Fibroblast of the aortic adventitia (primary cell): ENCODE measurements at places on chromosomes 2 and 18.

DNA sequence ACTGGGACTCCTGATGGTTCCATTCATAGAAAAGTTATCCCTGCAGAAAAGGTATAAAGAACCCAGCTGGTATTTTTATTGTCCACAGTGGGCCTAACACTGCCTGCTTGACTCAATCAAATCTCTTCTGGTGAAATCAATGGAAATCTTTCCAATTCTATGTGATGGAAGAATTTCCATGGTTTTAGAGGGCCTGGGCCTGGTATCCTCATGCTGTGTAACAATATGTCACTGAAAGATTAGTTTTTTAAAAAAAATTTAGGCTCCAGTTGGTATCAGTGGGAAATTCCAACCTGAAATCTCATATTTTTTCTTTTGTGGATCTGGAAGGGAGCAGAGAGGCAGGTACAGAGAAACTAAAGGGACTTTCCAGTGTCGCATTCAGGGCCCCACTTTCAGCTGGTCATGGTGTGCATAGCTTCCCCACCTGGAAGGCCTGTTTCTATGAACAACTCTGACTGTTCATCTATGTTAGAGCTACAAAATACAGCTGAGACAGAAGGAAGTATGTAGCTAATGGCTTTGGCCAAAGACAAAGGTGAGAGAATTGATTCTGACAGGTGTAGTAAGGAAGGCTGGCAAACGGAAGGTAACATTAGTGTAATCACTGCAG lies 20.9 kb downstream of the NEB start:
- DNase-seq, result no peak

DNA sequence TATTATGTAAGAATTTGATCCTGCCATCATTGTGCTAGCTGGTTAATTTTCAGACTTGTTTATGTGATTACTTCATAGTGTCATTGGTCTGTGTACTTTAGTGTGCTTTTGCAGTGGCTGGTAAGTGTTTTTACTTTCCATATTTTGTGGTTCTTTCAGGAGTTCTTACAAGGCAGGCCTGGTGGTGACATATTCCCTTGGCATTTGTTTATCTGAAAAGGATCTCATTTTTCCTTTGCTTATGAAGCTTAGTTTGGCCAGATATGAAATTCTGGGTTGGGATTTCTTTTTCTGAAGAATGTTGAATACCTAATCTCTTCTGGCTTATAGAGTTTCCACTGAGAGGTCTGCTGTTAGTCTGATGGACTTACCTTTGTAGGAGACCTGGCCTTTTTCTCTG lies 72.8 kb upstream of the MC4R start:
- peak; percentile 10 for DNase-seq

GRCh38 chr18:61394983-61395382 lies 61.8 kb downstream of the CDH20 start:
- DNase-seq, result peak; percentile 41

- no peak for DNase-seq
These were observed at the start of gene GALNT13 for GRCh38 chr2:153871231-153872221. GALNT13 (plus strand) TSS chr2:153871922.

- DNase-seq, result peak; percentile 99
These were observed 1.1 kb upstream of the SEH1L start for GRCh38 chr18:12946549-12947284.

GRCh38 chr2:227374158-227374557 lies 4.9 kb downstream of the TM4SF20 start:
- DNase-seq, result peak; percentile 87

- DNase-seq, result peak; percentile 29
These were observed 138.7 kb upstream of the AQP4 start for GRCh38 chr18:27004056-27004829.

DNA sequence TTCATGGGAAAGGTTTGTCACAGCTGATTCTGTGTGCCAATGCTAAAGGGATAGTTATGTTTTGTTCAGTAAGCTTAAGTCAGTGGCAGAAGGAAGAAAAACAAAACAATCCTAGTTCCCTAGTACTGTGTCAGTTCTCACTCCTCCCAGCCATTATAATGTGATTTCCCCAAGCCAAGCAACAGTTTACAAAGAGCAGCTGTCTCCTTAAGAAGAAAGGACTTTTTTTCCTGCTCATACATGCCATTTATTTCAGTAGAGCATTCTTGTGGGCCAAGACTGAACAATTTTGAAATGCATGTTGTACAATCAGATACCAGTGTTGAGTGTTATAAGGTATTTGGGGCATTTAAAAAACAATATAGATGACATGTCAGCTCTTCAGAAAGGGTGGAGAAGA lies 52.1 kb downstream of the NEMP2 start:
- DNase-seq, result peak; percentile 9

GRCh38 chr2:160253440-160254188 lies 53.5 kb upstream of the ITGB6 start:
- DNase-seq, result peak; percentile 25

DNA sequence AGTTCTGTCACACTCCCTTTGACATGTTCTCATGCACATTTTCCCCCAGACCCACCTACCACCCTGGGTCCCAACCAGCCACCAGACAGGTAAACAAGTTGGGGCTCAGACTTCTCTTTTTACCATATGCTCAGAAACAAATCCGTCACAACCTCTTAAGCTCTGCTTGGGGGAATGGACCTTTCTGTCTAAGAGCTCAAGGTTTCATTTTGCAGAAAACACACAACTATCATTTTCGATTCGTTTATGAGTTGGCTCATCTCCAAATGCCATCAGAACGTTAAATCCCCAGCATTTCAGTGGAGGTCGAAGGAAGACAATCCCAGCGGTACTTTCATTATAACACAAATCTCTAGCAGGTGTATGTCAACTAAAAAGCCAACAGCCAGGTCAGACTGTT lies 30.6 kb upstream of the NCK2 start:
- no peak for DNase-seq

GRCh38 chr18:79940126-79940813 lies 11.2 kb downstream of the SLC66A2 start:
- no peak for DNase-seq

GRCh38 chr2:174450021-174450816 lies 36.6 kb downstream of the GPR155 start:
- no peak for DNase-seq

- DNase-seq, result no peak
These were observed 109.7 kb downstream of the ATL2 start for GRCh38 chr2:38267270-38267925.

DNA sequence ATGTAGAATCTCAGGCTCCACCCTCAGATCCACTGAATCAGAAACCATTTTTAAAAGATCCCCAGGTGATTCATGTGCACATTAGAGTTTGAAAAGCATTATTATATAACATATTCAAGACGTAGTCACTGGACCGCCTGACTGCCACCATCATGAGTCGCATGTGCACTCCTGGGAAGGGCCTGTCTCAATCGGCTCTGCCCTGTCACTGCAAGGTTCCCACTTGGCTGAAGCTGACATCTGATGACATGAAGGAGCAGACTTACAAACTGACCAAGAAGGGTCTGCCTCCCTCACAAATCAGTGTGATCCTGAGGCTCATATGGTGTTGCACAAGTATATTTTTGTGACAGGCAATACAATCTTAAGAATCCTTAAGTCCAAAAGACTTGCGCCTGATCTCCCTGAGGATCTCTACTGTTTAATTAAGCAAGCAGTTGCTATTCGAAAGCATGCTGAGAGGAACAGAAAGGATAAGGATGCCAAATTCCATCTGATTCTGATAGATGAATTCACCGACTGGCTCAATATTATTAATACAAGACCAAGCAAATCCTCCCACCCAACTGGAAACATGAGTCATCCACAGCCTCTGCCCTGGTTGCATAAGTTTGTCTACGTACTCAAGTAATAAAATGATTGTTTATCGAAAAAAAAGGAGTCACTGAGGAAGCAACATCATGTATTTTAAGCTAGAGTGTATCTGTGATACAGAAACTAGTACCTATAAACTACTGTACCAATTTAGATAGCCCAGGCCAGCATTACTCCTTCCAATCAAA lies 26.2 kb downstream of the ATAD2B start:
- peak; percentile 92 for DNase-seq

- DNase-seq, result no peak
These were observed at the start of gene AMER3 for GRCh38 chr2:130755256-130756052. AMER3 (plus strand) TSS chr2:130755540; CDS start chr2:130762073, 6,533 bp downstream.

GRCh38 chr2:183035298-183035953 lies 2.8 kb downstream of the NCKAP1 start:
- DNase-seq, result peak; percentile 83

DNA sequence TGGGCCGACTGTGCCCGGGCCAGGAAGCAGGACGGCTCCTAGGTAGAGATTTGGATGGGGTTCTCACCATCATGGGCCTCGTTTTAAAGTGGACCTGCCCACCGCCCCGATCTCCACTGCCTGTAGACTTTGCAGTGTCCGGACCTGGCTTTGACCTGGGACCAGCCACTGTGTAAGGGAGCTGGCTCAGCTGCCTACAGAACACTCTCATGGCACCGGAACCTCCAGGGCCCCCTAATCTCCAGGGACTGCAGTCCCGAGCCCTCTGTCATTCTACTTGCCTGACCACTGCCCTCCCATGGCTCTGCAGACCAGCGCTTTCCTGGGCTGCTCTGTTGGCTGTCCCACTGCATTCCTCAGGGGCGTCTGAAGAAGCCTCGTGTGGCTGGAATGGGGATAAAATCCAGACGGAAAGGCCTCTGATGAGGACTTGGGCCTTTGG lies 120.8 kb downstream of the GLI2 start:
- peak; percentile 67 for DNase-seq

GRCh38 chr2:25021791-25022362 lies 20.0 kb upstream of the EFR3B start:
- DNase-seq, result no peak

DNA sequence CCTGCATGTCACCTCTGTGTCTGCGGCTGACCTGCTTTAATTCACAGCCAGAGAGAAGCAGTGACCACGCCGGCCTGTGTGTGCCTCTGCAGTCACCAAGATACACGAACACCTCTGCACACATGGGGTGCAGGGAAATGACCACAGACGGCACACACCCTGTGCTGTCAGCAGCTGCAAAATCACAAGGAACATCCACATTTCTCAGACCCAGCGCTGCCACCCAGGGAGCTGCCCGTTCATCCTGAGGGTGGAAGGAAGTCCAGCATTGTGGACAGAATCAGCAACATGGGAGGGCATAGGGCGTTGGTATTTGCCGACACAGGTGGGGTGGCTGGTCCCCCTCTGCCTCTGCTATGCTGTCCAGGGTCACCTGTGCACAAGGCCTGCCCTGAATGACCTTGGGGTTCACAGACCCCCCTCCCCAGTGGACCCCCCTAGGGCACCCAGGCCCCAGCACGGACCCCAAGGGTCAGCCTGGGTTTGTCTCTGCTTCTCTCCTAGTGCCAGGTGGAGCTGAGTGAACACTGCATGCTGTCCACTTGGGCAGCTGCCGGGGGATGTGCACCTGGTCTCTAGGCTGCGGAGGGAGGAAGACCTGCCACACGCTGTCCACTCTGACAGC lies 107.4 kb downstream of the PXDN start:
- DNase-seq, result no peak

DNA sequence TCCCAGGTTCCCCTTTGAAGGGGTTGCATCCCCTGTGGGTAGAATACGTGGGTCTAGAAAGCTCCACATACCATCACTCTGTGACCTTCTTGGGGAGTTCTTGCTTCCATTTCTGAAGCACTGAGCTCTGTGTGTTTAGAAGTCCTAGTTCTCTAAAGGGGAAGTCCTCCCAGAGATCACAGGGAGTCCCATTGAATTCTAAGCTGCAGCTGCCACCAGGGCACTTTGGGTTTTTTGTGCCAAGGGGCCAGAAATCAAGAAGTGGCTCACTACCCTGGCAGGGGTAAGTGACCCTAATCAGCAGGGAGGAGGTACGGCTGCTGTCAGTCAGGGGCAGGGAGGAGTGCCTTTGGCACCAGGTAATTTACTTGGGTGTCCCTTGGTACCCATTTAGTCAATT lies 70.9 kb downstream of the EHD3 start:
- no peak for DNase-seq

DNA sequence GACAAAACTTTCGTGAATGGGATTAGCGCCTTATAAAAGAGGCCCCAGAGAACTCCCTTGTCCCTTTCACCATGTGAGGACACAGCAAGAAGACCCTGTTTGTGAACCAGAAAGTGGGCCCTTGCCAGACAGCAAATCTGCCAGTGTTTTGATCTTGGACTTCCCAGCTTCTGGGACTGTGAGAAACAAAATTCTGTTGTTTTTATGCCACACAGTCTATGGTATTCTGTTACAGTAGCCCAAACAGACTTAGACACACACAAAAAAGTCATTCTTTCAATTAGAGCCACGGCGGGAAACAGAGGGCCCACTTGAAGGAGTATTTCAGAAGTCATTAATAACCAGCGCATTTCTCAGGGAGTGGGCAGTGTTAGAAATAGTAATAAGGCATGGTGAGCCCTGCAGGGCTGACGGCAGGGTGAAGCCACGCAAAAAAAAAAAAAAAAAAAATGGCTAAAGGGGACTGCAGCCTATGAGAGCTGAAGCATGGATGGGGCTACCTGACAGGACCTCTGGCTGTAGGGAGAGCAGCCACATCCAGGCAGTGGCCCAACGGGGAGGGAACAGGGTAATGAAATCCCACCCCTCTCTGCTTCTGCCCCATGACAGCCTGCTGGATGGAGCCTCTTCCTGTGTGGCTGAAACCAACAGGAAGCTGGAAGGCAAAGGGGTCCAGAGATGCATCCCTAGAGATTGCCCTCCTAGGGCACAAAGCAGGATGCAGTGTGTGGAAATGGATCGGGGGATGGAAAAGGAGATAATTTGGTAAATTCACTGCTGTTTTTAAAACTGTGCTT lies 189.3 kb downstream of the KCNS3 start:
- DNase-seq, result no peak

DNA sequence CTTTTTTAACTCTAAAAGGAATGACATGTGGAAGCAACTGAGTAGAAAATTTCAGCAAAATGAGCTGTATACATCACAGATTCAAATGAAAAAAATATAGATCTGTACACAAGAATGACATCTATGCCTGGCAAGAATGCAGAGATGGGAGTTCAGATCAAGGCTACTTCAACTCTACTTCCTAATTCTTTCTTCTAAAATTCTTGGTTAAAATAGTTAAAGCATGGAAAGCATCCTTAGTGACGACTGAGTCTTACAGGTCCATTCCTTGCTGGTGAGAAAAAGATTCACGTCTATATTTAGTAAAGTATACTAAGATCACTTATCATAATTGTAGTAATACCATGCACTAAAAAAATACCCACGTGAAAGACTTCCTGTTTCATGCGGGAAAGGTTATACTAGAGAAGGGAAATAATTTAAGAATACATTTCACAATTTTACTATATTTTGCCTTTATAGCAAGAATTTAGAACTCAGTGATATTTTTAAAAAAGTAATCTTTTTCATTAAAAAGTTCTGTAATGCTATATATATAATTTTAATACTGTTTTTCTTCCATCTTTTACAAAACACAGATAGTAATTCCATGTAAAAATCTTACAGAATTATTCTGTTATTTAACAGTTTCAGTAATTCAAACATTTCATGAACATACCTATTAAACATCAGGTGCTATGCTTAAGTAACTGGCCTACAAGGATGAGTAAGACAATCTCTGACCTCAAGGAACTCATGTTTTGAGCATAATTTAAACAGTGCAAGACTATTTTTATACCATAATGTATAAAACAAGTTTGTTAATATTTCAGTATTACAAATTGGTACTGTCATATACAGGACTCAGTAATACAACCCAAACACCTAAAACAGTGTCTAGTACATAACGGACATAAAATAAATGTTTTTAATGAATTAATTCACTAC lies 159.6 kb downstream of the BAZ2B start:
- DNase-seq, result peak; percentile 20
